Stimulated activated CD4-positive, alpha-beta T cell treated with anti-CD3 and anti-CD28 coated beads, TNF-alpha, amount 100 ng/mL, for 48 hours (primary cell): ENCODE measurements at places on chromosomes 4 and X.

DNA sequence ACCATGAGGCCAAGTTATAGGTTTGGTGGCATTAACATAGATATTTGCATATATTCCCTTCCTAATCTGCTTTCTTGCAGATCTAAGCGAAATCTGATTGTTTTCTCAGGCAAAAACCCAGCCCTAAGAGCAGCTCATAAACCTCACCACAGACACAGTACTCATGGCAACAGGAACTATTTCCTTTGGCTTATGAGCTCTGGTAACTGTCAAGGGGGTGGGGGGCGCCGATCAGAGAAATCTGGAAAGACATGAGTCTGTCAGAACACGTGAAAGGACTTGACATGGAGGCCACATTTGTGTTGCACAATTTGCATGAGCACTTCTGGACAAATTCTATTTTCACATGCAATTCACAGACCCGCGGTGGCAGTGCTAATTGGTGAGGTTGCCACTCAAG, 83.7 kb downstream of the MGST2 start:
- no peak for DNase-seq

GRCh38 chr4:164904336-164904735, 27.4 kb downstream of the APELA start:
- no peak for DNase-seq

GRCh38 chr4:133390198-133390855, 241.2 kb downstream of the PCDH10 start:
- no peak for DNase-seq

GRCh38 chr4:54173281-54173912, 55.7 kb upstream of the PDGFRA start:
- DNase-seq, result no peak

GRCh38 chr4:102627831-102628523, 126.8 kb downstream of the NFKB1 start:
- DNase-seq, result no peak

DNA sequence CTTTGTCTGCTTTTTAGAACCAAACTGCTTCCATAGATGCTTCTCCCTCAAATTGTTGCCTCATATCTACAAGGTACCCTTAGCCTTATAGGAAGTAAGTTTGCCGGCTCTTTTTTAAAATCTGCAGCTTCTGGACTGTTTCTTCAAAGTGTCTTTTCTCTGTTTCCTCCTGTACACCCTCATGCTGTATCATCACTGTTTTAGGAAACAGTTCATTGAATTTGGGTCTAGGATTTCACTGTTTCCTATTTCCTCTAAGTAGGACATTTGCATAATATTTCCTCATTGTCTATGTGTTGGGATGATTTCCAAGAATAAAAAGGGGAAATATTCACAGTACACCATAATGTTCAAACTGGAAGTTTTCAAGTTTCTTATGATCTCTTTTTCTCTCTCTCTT, 43.0 kb downstream of the BANK1 start:
- no peak for DNase-seq
